Lower lobe of right lung (tissue), 2 donors: ENCODE measurements at places on chromosomes 6 and 20. TPM values are rescaled to one million over a fixed set of nuclear protein-coding genes. Genes with fewer than 3 reads are reported as not detected.

FAM184A gene
- total RNA-seq = 15.9 TPM

EFCAB8 gene
- 0.30 TPM for total RNA-seq

HNF4A gene
- total RNA-seq = 0.18 TPM

DDO gene
- 10.8 TPM for total RNA-seq

PAK5 gene
- 0.21 TPM for total RNA-seq

MCCD1 gene
- not detected for total RNA-seq

POLR1H gene
- 22.4 TPM for total RNA-seq

CTCFL gene
- total RNA-seq = not detected

PPP1R16B gene
- 13.0 TPM for total RNA-seq

RUNX2 gene
- total RNA-seq = 3.7 TPM
